ENCODE measurements at places on chromosomes 12 and 14.

DNA sequence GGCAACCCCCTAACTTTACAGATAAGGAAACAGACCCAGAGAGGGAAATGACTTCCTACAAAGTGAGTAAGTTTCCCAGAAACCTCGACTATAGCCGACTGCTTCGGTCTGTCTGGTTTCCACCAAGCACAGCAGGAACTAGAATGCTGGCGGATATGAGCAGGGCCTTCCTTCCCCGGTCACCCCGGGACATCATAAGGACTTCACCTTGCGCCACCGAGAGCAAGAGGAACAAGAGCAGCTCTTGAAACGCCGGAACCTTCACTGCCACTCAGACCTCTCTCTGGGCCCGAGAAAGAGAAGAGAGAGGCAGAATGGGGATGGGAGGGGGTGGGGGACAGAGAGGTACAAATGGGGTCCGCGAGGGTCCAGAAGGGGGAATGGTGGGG is 29.4 kb upstream of the GPR68 start:
- no peak for DNase-seq

GRCh38 chr12:105507311-105508038 is 177.0 kb downstream of the C12orf75 start:
- no peak for DNase-seq

DNA sequence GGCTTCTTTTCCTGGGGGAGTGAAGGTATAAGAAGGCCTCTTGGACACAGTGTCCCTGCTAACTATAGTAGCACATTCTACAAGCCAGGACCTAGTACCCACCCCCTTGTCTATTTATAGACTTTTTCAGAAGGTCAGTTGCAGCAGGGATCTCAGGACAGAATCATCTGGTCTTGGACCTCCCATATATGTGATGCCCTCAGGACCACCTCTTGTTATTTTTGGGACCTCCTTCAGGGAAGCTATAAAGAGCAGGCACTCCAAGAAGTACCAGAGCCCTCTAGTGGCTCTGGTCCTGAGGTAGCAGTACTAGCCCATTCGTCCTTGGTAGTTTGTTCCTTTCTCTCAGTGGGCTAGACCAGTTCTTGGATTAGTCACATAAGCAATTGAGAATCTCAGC is 4.3 kb downstream of the COQ10A start:
- DNase-seq, result no peak

DNA sequence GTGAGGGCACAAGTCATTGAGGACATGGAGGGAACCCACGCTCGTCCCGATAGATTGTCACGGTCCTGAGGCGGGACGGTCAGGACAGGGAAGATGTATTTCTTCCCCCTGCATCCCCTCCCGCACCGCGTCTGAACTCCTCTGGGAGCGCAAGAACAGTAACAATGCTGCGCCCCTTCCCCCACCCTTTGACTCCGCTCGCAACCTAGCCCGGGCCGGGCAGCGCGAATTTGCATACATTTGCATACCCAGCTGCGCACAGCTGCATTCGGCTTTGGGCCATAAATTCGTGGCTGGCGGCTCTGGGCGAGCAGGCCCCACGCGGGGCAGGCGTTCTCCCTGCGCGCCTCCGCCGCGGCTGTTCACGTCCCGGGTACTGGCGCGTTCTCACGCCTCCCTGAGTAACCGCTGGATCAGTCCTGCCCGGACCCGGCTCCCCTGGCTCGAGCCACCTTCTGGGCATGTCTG is 29.0 kb upstream of the SMUG1 start:
- no peak for DNase-seq

DNA sequence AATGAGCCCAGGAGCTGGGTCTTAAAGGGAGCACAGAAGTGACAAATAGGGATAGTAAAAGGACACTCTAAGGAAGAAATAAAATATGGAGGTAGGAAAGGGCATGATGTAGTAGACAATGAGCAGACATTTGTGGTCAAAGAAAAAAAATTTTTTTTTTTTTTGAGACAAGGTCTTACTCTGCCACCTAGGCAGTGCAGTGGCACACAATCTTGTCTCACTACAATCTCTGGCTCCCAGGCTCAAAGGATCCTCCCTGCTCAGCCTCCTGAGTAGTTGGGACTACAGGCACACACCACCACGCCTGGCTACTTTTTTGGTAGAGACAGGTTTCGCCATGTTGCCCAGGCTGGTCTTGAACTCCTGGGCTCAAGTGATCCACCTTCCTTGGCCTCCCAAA is 8.5 kb downstream of the FKBP3 start:
- DNase-seq, result no peak

- DNase-seq, result no peak
Measured at GRCh38 chr12:92543359-92543758, 159.4 kb upstream of the PLEKHG7 start.

- DNase-seq, result peak; percentile 25
Measured at GRCh38 chr12:16389594-16389993, 42.1 kb downstream of the MGST1 start.

- no peak for DNase-seq
Measured at GRCh38 chr14:71764701-71765382, 167.4 kb upstream of the RGS6 start.

GRCh38 chr14:69540654-69541335 is 33.9 kb downstream of the CCDC177 start:
- DNase-seq, result no peak

- DNase-seq, result no peak
Measured at GRCh38 chr12:132634411-132634990, 15.9 kb downstream of the P2RX2 start.

DNA sequence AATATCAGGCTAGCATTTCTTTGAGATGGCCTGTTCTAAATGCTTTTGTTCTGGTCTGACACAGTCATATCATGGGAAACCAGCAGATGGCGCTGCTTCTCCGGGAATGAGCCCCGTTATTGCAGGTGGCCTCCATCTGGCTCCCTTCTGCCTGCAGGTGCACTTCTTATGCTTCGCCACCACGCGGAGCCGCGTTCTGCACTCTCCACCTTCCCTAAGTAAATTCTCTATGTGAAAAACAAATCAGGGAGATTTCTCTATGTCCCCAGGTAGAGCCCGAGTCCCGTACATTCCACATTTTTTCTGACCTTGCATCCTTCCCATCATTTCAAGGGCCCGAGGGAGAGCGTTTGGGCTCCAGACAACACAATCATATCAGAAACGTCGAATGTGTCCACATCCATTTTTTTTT is 26.2 kb downstream of the GLRX5 start:
- peak; percentile 38 for DNase-seq

DNA sequence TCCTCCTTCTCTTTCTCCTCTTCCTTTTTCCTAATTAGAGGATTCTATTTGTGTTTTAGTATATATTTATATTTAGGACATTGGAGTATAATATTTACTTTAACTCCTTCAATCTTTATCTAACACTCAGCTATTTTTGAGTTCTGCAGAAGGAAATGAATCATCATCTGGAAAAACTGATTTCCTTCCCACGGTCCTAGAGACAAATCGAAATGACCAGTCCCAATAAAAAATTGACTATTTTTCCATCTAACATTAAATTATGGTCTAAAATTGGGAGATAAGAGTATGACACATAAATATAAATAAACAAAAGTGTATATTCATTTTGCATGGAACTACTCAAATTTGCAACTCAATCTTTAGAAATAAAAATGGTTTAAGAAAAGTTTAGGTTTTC is 167.4 kb downstream of the TMTC3 start:
- DNase-seq, result peak; percentile 55

DNA sequence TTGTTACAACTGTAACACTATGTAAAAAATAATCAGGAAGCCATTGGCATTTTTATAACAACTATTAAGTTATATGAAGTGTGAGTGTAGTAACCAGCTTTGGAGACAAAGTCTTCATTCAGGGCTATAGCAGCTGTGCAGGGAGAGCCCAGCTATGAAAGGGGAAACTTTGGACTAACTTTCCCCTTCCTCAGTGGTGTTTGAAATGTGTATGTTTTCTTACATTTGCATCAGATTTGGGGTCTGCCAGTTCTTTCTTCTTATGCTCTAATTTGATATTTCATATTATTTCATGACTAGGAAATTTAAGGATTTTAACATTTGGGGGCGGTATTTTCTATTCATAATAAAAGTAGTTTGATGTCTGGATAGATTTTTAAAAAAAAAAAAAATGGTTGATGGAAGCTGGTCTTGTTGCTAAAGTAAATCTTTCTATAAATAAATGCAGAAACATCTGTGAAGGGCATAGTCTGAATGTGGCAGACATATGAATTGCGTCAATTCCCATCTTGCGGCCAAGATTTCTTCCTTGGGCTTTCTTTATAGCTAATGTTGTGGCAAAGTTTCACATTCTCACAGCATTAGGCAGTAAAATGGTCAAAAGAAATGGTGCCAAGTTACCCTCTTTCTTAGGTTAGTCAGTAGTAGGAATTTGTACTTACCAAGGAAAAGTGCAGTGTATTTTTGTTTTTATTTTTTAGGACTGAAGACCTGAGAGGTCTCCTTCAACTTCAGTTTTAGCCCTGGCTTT is 35.6 kb downstream of the RASSF8 start:
- DNase-seq, result peak; percentile 98

DNA sequence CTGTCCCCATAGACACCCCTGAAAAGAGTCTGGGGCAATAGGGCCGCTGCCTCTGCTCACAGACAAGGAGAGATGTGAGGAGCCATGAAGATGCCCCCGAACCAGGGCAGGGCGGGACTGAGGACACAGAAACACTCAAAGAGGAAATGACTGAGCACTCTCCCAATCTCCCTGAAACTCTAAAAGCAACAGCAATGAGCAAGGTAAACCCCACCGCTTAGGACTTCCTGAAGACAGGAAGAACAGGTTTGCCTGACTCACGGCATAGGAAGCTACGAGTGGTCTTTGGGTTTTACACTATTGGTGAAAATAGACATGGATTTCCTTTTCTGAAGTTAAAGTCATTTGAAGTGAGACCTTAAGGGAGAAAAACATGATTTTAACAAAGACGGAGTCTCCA is 32.5 kb downstream of the STX2 start:
- DNase-seq, result no peak

- no peak for DNase-seq
Measured at GRCh38 chr14:77324816-77325745, 4.2 kb downstream of the GSTZ1 start.

DNA sequence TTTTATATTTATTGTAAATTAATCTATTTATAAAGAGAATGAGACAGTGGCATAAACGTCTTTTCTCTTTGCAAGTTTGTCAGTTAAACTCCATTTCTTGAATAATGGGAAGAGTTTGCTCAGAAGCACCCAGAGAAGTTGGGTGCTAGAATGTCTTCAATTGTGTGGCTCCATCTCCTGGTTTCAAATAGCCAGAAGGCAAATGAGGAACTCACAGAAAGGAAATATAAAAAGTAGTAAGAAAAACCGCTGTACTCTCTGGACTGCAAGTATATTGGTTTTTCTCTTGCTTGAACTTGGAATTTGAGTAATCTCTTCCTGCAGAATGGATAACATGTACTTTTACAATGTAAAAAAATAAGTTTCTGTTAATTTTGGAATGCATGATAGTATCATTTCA is 217.5 kb downstream of the DPY19L2 start:
- no peak for DNase-seq

DNA sequence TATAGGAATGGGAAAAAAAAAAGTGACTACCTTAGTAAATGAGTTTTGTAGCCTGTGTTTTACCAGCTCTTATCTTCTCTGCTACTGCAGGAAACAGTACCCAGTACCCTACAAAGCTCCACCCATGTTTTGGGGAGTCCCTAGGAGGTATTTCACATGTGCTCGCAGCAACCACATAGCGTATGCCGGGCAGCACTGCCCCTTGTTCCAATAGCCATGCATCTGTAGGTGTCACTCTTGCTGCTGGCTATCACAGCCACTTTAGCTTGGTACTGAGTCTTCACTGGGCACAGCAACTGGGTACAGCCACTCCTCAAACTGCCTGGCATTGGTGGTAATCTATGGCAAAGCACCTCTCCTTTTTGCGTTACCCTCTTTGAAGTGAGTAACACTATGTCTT is 2.0 kb upstream of the MDM1 start:
- no peak for DNase-seq

GRCh38 chr14:69701291-69701690 is 65.7 kb upstream of the SRSF5 start:
- no peak for DNase-seq

GRCh38 chr14:72686101-72686500 is 207.8 kb downstream of the DPF3 start:
- no peak for DNase-seq

GRCh38 chr14:55926007-55926406 is 192.2 kb upstream of the PELI2 start:
- DNase-seq, result no peak

Measured in AG09309 (cell line).